H9 (cell line): ENCODE measurements at places on chromosomes 12 and 14.

DNA sequence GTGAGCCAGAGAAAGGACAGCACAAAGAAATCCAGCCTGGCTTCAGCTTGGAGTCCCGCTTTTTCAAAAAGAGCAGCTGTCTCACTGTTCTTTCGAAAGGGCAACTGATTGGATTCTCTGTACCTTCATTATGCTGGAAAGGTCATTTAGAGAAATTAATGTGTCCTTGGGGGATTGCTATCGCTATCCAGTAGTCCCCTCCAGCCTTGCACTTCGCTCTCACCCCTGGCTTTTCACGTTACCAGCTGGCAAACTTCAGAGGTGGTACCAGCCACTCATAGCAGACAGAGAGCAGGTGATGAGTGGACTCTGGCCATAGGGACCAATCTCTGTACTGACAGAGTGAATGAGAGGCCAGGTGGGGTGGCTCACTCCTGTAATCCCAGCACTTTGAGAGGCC lies 11.8 kb upstream of the NUAK1 start:
- DNase-seq: no peak

DNA sequence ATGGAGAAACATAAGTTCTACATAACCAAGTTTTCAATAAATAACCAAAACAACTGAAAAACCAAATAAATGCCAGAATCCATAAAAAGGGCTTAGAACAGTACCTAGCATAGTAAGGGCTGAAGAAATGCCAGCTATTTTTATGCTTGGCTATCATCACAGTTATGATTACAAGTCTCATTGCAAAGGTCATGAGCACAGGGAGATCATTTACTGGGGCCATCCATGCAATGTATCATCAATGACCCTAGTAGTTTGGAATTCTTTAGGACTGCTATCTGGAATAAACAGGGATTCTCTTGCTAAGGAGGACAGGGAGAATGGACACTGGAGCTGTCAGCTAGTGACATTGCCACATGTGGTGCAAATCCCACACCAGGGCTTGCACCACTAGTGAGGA lies 92.5 kb upstream of the NAP1L1 start:
- DNase-seq: no peak

DNA sequence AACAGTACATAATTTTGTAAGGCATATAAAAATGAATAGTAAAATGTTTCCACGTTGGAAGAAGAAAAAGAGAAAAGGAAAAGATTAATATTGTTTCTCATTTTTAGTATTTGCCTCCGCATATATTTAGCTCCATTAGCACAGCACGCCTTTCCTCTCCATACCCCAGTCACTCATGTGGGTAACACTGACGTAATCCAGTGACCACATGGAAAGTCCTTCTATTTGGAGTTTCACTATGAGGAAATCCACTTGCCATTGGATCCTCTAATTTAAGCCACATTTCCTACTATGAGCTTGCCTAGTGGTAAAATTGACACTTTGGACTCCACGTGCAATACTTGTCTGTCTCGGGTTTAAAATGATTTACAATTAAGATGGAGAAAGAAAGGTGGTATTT lies 5.7 kb upstream of the SLCO1A2 start:
- no peak for DNase-seq

- DNase-seq: no peak
These were observed 1030.5 kb upstream of the TMEM132C start for GRCh38 chr12:127236491-127236890.

DNA sequence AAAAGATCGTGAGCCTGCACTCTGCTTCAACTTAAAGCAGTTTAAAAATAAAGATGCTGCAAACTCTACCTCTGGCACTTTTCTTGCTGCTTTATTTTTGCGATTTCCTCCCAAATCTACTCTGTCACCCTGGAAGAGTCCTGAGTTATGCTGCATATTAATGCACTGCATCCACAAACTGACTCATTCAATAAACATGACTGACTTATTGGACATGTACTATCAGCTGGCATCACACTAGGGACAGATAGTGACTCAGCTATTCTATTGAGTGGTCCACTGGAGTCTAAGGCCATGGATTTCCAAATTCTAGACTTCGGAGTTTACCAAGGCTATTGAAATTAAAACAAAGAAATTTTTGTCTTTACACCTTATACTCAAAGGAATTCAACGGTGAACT lies 90.7 kb upstream of the PTPRR start:
- no peak for DNase-seq

DNA sequence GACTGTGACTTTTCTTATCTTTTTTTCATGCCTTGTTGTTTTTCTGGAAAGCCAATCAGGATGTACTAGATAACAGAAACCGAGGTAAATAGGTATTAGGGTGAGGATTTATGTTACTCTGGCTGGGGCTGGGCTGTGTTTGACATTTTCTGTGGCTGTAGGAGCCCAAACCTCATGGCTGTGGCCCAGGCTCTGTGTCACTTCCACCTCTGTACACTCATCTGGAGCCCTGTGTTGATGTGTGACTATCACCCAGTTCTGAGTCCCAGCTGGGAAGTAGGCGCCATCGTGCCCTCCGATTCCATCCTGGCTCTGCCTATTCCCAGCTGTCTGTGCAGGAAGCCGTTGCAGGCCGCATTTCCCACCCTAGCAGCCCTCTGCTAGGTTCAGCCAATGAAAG lies 1.6 kb upstream of the HHIPL1 start:
- DNase-seq: no peak

DNA sequence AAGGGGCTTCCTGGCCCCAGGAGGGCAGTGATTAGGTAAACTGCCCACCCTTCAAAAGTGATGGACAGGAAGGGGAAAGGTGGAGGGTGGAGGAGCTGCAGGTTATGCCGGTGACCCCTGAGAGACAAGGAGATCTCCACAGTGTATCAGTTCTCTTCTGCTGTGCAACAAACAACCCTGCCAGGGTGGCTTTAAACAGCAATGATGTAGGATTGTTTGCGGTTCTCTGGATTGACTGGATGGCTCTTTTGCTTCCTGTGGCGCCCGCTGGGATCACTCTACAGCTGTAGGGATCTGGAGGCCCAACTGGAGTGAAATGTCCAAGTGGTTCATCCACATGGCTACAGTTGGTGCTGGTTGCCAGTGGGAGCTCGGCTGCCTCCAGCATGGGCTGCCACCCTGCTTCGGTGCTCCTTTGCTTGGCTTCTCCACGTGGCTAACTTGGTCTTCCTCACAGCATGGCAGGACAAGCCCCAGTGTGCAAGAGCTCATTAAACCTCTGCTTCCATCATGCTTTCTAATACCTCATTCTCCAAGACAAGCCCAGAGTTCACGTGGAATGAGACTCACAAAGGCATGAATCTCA lies 8.6 kb upstream of the ANKRD9 start:
- DNase-seq: no peak

DNA sequence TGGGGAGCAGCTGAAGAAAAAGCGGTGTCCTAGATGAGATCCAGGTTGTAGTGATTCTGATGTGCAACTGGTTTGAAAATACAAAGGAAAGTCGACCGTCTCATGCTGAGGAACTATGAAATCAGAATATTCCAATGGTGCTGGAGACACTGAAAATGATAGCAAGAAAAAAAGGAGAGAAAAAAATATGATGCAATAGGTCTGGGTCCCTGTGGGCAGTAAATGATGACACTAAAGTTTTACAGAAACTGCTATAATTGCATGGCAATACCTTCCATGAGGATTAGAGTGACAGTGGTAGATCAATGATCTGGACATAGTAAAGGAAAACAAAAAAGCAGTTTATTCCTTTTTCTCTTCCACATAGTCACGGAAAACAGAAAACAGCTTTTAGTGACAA lies 2.3 kb downstream of the PYM1 start:
- no peak for DNase-seq

- peak; percentile 64 for DNase-seq
These were observed 6.9 kb upstream of the CKAP4 start for GRCh38 chr12:106254724-106255123.

- DNase-seq: no peak
These were observed 41.2 kb upstream of the MEG3 start for GRCh38 chr14:100784523-100785337.

DNA sequence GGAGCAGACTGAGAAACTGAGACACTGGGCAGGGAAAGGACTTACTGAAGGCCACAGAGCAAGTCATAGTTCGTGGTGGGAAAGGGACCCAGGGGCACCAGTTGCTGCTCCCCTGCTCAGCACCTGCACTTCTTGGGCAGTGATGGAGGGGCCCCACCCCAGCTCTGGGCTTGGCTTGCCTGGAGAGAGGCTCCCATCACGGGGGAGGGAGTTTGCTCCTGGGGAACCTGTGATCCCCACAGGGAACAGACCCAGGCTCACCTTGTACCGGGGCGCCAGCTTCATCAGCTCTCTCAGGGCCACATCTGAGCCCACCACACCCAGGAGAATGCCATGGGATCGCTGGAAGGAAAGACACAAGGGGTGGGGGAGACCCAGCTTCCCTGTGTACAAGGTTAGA lies 39.8 kb downstream of the CACNA2D4 start:
- DNase-seq: peak; percentile 22

- peak; percentile 20 for DNase-seq
These were observed 6.7 kb upstream of the CACNA2D4 start for GRCh38 chr12:1924996-1925683.
